ENCODE measurements at places on chromosomes 1 and 21.

DNA sequence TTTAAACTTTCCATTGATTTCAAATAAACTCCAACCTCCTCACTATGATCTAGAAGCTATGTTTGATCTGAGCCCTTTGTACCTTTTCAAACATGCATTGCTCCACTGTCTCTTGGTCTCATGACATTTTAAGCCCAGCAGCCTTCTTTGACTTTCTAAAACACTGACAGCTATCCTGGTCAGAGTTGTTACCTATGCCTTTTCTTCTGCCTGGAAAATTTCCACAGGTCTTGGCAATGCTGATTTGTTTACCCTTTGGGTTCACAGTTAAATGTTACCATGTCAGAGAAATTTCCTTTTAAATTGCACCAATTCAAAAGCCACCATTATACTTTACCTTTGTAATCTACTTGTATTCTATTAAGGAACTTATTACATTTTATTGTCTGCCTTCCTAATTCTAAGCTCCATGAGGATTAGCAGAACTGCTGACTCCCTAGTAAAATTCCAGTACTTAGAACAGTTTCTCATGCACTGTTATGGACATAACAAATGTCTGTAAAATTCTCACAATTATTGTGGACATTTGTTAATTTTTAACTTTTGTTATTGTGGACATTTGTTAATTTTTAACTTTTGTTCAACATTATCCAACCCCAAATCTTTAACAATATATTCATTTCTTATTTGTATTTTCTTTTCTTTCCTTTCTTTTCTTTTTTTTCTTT is 1064.4 kb downstream of the NCAM2 start:
- DNase-seq = no peak

DNA sequence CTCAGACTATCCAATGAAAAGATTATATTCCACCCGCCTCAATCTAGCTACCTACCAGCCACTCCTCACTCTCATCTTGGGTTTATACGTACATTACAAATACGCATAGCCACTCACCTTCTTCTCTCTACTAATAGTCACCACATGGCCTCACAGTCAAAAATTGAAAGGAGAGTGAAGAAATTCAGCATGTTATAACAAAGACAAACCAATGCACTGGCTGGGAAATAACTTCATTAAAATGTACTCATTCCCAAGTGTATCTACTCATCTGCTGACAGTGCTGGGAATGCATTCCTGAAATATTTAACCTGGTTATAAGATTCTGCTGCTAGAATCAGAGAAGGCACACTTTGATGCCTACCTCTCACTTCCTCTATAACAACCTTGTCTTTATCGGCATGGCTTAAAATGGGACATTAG is 6.5 kb downstream of the ZNF644 start:
- no peak for DNase-seq

DNA sequence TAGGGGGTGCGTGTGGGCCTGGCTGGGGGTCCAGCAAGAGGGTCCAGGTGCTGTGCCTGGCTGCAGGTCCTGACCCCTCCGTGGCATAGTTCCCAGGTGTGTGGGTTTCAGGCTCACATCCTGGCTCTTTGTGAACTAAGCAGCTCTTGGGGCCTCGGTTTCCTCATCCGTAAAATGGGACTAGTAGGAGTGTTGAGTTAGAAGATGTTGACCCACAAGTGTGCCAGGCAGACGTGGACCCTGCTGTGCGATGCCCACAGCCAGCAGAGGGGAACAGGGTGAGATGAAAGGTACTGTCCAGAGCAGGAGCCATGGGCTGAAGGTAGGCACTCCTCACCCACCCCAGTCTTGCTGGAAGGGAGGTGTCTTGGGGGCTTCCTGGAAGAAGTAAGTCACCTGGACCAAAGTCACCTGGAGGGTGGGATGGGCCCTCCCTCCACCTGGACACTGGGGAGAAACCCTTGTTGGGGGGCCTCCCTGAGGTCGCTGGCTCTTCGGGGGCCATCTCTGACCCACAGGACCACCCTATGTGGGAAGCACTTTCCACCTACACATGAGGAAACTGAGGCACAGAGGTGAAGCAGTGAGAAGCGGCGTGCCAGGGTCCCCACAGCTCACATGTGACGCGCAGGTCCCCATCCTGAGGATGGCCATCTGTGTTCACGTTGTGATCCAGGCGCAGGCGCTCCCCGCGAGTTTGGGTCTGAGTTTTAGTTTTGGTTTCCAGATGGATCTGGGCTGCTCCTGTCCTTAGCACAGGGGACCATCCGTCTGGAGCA is 1.4 kb downstream of the ARHGEF16 start:
- DNase-seq = no peak

DNA sequence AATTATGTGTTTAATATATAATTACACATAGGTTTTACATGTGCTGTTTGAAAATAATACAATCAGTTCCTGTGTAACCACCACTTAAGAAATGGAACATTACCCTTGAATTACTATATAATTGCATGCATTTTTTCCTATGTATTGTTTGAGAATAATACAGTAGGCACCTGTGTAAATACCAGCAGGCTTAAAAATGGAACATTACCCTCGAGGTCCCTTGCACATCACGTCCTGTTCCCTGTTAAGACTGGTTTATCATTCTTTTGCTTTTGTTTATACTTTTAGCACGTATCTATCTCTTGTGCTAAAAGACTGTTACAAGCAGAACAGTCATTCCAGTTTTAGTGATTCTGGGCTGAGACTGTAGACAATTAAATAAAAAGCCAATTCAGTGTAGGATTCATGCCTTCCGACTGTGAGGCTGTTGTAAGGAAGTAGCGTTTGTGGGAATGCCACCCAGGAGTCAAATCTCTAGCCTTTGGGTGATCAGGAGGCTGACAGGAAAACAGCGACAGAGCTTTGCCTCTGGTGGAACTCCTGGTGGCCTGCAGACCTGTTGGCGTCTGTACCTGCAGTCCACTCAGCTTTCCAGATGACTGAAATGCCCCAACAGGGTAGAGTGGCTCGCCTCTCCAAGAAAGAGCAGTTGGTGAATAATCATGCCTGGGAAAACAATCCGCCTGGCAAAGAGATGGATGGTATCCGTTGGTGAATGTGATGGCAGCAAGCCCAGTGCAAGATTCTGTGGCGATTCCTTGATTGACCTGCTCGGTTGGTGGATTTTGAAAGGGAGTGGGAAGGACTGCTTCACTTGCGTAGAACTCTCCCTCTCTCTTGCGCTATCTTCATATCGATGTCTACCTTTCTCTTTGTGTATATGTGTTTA is 58.0 kb downstream of the DISC1 start:
- no peak for DNase-seq

DNA sequence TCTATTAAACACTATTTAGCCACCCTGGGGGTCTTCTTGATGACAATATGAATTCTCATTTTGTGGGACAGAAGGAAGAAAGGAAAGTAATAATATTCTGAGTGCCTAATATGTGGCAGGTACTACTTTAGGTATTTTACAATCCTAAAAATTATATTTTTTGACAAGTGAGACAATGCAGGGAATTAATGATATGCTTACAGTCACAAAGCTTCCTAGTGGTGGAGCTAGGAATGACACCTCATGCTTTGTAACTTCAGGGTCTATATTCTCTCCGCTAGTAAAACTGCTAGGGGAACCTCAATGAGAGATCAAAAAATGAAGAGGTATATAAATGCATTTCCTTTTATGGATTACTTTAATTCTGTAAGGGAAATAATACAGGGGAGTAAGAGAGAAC is 44.3 kb downstream of the TPR start:
- DNase-seq = no peak

DNA sequence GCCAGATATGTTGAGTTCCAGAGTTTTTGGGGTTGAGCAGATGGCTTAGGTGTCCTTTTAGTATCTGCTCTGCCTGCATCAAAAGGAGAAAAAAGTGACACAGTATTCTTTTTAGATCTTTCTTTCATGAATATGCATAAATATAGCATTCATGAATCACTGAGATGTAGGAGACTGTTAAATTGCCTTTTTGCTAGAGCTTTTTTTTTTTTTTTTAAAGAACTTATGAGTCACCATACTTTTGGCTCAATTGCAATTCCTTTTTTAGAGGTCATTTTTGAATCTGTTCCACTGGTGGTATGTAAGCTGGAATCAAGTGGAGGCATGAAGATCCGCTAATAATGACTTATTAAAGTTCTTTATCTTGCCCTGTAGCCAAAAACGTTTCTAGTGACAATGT is 480.9 kb upstream of the ZRANB2 start:
- DNase-seq = no peak

GRCh38 chr1:37629008-37629407 is 5.7 kb downstream of the RSPO1 start:
- no peak for DNase-seq

DNA sequence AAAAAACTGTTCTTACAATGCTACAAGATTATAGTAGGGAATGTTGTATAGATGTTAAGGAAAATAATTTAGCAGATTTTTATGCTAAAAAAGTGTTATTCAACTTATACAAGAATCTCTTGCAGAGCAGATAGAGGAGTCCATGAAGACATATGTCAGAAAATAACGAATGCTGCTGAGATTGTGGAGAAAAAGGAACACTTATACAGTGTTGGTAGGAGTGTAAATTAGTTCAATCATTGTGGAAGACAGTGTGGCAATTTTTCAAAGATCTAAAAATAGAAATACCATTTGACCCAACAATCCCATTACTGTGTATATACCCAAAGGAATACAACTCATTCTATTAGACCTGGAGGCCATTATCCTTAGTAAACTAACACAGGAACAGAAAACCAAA is 286.2 kb upstream of the OLFM3 start:
- no peak for DNase-seq

- peak; percentile 42 for DNase-seq
Observed at GRCh38 chr1:3695326-3696217, 43.3 kb downstream of the TP73 start.

DNA sequence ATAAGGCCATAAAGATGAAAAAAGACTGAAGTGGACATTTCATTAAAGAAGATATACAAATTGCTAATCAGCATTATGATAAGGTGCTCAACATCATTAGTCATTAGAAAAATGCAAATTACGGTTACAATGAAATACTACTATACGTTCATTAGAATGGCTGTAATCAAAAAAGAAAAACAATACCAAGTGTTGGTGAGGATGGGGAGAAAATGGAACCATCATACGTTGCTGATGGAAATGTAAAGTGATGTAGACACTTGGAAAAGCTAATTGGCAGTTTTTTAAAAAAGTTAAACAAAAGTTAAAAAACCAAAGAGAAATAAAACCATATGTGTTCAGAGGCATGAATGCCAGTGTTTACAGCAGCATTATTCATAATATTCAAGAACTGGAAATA is 8.6 kb upstream of the SOD1 start:
- no peak for DNase-seq

GRCh38 chr1:177591155-177591554 is 378.7 kb downstream of the SEC16B start:
- DNase-seq = no peak

- no peak for DNase-seq
Observed at GRCh38 chr1:204341380-204341779, 18.3 kb downstream of the PLEKHA6 start.

DNA sequence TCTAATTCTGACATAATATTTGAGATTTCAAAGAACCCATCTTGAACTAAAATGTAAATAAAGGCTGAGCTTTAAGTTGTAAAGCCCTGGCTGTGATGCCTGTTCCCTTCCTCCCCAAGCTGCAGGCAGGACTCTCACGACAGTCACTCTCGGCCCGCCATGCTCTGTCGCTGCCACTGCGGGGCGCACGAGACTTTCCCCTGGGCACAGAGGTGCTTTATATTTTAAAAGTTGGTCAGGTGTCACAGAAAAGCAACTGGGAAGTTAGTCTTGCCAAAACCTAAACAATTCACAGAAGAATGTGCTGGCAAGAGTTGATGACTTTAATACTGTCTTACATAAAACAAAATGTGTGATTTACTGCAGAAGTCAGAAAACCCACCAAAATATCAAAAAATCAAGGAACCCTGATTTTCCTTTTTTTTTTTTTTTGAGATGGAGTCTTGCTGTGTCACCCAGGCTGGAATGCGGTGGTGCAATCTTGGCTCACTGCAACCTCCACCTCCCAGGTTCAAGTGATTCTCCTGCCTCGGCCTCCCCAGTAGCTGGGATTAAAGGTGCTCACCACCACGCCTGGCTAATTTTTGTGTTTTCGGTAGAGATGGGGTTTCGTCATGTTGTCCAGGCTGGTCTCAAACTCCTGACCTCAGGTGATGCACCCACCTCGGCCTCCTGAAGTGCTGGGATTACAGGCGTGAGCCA is 10.7 kb downstream of the LRRC47 start:
- DNase-seq = no peak

DNA sequence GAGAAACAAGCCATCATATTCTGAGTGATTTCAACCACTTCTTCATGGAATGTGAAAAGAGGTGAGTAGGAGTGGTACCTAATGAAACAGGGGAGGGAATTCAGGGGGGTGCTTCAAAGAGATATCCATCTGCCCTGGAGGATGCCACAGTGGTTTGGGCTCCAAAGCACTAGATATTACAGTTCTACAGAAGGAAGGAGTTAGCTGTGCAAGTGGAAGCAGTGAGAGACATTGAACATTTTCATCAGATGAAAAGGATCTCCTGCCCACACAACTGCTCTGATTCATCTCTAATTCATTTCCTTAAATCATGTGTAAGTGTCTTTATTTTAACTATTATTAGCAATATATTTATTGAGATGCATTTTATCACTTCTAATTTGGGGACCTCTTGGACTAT is 2.8 kb upstream of the RGS5 start:
- no peak for DNase-seq

DNA sequence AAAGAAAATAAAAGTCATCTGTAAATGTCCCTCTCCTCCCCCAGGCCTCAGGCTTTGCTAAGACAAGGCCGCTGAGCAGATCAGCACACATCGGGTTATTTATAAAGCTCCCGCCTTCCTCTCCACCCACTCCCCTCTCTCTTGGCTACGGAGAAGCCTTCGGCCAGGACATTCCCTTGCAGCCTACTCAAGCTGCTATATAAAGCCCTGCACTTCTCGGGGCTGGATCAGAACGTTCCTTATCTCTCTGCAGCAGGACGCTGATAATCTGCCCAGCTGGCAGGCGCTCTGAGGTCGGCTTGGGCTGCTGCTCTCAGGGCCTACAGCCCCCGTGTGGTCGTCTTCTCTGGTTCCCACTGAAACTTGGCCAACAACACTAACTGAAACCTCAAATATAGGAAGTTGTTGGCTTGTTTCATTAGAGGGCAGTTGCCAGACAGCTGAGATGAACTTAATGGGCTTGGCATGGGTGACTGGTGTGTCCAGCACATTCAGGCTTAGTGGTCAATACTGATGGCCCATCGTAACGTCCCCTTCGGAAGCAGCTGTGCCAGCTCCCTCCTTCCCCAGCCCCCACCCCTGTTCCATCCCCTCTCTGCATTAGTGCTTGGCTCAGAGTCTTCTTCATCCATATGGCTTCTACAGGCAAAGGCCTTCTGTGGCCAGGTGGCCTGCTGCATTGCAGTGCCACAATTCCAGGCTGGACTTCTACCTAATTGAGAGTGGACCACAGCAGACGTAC is 64.6 kb downstream of the IER5 start:
- DNase-seq = no peak

- DNase-seq = no peak
Observed at GRCh38 chr1:5640845-5641244, 351.4 kb downstream of the NPHP4 start.

GRCh38 chr1:202144402-202145067 is at the start of gene ARL8A:
TSS of gene ARL8A (minus strand) at chr1:202144737. CDS start at chr1:202144572, 165 bp downstream.
- peak; percentile 79 for DNase-seq

- DNase-seq = no peak
Observed at GRCh38 chr1:48061162-48062136, 64.3 kb upstream of the TRABD2B start.

GRCh38 chr1:101105877-101106276 is 80.3 kb upstream of the DPH5 start:
- no peak for DNase-seq

GRCh38 chr1:233485809-233486398 is 128.0 kb upstream of the KCNK1 start:
- no peak for DNase-seq

All from CD4-positive, alpha-beta T cell treated with Interleukin-17A for 4 hours (primary cell).